Mesenchymal stem cell (in vitro differentiated cells and primary cell): ENCODE measurements at places on chromosomes 5 and 9.
A peak's percentile ranks its signal among the peaks of the same experiment; 100 is the strongest.

GRCh38 chr5:110321117-110321516 is 405.4 kb downstream of the TMEM232 start:
- peak; percentile 36 for DNase-seq

GRCh38 chr5:141512390-141512910 is 23.6 kb downstream of the PCDHGC5 start:
- DNase-seq, result peak; percentile 65

DNA sequence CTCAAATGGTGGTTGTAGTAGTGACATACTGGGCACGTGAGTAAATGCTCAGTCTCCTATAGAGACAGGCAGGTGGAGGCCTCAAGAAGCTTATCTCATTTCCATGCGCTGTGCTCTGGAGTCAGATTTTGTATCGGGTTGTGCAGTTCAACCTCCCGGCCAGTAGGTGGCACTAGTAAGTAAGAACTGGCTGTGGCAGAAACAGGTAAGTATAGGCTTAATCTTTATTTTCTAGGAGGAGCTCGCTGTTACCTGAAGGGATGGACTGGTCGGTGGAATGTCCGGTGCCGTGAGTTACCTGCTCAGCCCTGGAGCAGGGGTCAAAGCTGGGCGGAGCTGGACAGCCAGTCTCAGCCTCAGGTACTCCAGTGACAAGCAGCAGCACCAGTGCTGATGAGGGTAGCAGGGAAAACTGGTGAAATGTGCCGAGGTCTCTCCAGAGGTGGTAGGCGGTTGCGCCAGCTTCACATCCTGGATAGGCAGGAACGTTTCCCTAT is 880.1 kb upstream of the SEMA6A start:
- no peak for DNase-seq

GRCh38 chr5:146196459-146197048 is 6.9 kb upstream of the RBM27 start:
- no peak for DNase-seq

- no peak for DNase-seq
These were observed 62.6 kb upstream of the ZNF354B start for GRCh38 chr5:178797101-178797521.

- DNase-seq, result peak; percentile 72
These were observed 62.8 kb downstream of the PFDN1 start for GRCh38 chr5:140239939-140240700.

- peak; percentile 93 for DNase-seq
These were observed 44.6 kb upstream of the LPCAT1 start for GRCh38 chr5:1568201-1568979.

DNA sequence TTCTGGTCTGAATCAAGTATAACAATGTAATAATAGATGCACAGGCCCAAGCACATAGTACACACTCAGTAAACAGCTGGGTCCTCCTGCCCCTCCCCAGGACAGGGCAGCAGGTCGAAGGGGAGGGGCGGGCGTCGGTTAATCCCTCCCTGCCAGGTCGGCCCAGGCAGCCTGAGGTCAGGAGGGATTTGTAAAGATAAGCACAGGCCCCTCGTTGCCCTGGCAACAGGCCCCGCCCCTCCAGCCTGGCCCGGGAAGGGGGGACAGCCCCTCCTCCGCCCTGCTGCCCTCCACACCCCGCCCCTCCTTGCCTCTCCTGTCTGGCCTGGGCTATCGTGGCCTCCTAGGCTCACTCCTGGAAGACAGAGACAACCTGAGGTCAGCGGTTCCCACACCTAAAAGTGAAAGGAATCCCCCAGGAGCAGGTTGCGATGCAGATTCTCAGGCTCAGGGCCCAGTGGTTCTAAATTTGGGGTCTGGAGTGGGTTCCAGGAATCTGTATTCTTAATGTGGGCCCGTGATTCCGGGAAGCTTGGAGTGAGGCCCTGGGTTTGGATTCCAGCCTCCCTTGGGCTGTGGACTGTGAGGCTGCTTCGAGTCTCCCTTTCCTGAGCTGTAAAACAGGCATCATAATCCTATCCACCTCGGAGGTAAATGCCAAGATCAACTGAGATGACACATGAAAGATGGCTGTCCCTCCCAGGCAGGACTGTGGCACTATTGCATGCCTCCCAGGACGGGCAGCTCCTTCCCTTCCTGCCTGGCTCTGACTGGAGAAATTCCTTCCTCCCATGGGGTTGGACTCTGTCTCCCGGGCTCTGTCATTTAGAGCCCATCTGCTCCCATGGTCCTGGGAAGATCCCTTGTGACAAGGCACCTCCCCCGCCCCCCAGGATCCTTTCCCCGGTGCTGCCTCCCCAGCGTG is 4.4 kb downstream of the CRB2 start:
- DNase-seq, result peak; percentile 76

- peak; percentile 31 for DNase-seq
These were observed 189.7 kb downstream of the DAB2IP start for GRCh38 chr9:121840838-121841760.
